ENCODE measurements at places on chromosomes 5 and 9. TPM values are rescaled to one million over a fixed set of nuclear protein-coding genes. Genes with fewer than 3 reads are reported as not detected.

The QRFP gene
- not detected for polyA plus RNA-seq

The TMEFF1 gene
- not detected for polyA plus RNA-seq

The GABBR2 gene
- not detected for polyA plus RNA-seq

The TAF11L10 gene
- polyA plus RNA-seq, result not detected

The CTXN3 gene
- not detected for polyA plus RNA-seq

GRCh38 chr9:13267743-13268142 is 11.7 kb downstream of the MPDZ start:
- DNase-seq, result no peak
- H3K4me1 ChIP-seq, result no peaks in the 10 kb centered on the region
- H3K36me3 ChIP-seq, result no peaks in the 10 kb centered on the region
- no peak overlapping the region for H3K4me3 ChIP-seq
- H3K27me3 ChIP-seq, result no peaks in the 10 kb centered on the region

GRCh38 chr9:71270554-71270953 is 149.1 kb upstream of the TRPM3 start:
- H3K4me1 ChIP-seq, result no peaks in the 10 kb centered on the region
- no peak overlapping the region for H3K4me3 ChIP-seq
- H3K36me3 ChIP-seq, result no peaks in the 10 kb centered on the region
- H3K27me3 ChIP-seq, result no peaks in the 10 kb centered on the region
- no peak overlapping the region for H3K27ac ChIP-seq

DNA sequence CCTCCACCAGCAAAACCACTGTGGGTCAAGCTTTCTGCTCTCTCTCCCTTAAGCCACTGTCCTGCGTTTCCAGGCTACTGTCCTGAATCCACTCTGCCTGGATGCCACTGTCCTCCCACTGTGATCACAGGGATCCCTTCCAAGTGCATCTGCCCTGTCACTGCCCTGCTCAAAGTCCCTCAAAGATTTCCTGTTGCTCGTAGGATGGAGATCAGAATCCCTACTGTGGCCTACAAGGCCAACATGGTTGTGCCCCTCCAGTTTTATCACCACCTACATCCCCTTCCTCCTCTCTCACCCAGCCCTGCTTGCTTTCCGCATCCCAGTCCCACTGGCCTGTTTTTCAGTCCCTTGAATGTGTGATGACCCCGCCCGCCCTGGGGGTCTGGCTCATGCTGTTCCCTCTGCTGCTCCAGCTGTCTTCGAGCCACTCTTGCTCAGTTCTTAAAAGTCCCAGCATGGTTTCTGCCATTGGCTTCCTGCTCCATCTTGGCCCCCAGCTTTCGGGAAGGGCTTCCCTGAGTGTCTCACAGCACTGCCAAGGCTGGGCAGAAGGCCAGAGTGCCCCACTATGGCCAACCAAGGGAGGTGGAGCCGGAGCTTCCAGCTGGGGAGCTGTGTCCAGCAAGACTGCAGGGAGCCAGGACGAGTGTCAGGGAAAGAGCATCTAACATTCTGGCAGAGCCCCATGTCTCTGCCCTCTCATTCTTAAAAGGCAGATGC is 12.9 kb upstream of the FRRS1L start:
- peaks cover 11% of the 10 kb centered on the region for H3K4me1 ChIP-seq
- DNase-seq, result no peak
- H3K27ac ChIP-seq, result no peak overlapping the region
- no peak overlapping the region for H3K4me3 ChIP-seq

DNA sequence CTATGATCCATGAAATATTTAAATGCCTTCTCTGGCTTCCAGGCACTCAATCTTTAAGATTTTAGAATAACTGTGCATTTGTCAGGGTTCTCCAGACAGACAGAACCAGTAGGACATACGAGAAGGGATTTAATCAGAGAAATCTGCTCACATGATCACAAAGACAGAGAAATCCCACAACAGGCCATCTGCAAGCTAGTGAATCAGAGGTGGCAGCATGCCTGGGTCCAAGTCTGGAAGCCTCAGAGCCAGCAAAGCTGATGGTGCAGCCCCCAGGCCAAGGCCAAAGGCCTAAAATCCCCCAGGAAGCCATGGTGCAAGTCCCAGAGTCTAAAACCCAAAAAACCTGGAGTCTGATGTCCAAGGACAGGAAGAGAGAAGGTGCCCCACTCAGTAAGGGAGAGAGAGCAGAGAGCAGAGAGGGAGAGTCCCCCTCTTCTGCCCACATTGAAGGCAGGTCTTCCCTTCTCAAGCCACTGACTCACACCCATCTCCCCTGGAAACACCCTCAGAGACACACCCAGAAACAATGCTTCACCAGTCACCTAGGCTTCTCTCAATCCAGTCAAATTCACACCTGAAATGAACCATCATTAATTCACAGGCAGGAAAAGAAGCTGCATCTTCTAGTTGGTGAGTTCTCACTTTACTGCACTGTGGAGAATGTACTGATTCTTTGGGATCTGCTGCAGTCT is 48.7 kb downstream of the CAMSAP1 start:
- H3K27ac ChIP-seq, result no peak overlapping the region
- no peaks in the 10 kb centered on the region for H3K4me1 ChIP-seq
- H3K4me3 ChIP-seq, result no peak overlapping the region
- no peaks in the 10 kb centered on the region for H3K27me3 ChIP-seq
- no peak for DNase-seq

DNA sequence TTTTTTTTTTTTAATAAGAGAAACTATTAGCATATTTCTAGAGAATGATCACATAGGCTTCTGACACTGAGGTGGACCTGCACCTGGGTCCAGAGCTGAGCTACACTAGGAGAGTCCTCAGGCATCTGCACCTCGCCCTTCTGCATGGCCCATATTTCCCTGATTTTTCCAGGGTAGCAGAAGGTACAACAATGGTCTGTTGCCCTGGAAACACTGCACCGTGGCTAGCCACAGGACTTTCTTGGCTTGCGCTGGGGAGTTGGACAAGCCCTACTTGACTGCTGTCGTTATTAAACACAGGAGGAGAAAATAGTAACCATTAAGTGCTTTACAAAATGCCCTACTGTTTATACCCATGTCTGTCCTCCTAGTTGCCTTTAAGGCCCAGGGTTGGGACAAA is 615.7 kb upstream of the MEF2C start:
- no peak overlapping the region for H3K27ac ChIP-seq
- no peak overlapping the region for H3K4me3 ChIP-seq
- no peaks in the 10 kb centered on the region for H3K27me3 ChIP-seq
- H3K36me3 ChIP-seq, result no peaks in the 10 kb centered on the region
- no peaks in the 10 kb centered on the region for H3K4me1 ChIP-seq
- DNase-seq, result no peak

- H3K4me3 ChIP-seq, result no peak overlapping the region
- no peaks in the 10 kb centered on the region for H3K4me1 ChIP-seq
- H3K36me3 ChIP-seq, result no peaks in the 10 kb centered on the region
- H3K27me3 ChIP-seq, result no peaks in the 10 kb centered on the region
- no peak for DNase-seq
Observed at GRCh38 chr9:112501287-112501686, 14.7 kb downstream of the KIAA1958 start.

GRCh38 chr9:5920860-5921328 is 30.2 kb downstream of the MLANA start:
- no peaks in the 10 kb centered on the region for H3K27me3 ChIP-seq
- no peak for DNase-seq
- no peak overlapping the region for H3K4me3 ChIP-seq
- no peak overlapping the region for H3K27ac ChIP-seq
- peaks cover 24% of the 10 kb centered on the region for H3K36me3 ChIP-seq

- no peak for DNase-seq
- H3K36me3 ChIP-seq, result no peaks in the 10 kb centered on the region
- H3K27ac ChIP-seq, result no peak overlapping the region
- no peaks in the 10 kb centered on the region for H3K27me3 ChIP-seq
- no peak overlapping the region for H3K4me3 ChIP-seq
- no peaks in the 10 kb centered on the region for H3K4me1 ChIP-seq
Observed at GRCh38 chr5:115774684-115775083, 41.8 kb downstream of the CDO1 start.

DNA sequence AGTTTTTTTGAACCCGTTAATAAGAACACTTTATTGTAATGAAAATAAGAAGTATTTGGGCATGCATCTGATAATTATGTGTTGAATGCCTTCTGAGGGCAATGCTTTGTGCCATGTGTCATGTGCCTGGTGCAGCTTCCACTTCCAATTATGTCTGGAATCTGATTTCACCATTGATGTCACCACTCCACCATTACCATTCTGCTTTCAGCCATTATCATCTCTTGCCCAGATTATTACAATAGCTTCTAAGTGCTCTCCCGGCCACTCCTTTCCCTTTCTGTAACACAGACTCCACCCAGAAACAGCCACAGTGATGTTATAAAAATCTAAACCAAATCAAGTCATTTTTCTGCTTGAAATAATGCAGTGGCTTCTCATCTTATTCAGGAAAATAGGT is 171.7 kb downstream of the C9orf152 start:
- H3K4me3 ChIP-seq, result no peak overlapping the region
- no peaks in the 10 kb centered on the region for H3K36me3 ChIP-seq
- H3K27ac ChIP-seq, result no peak overlapping the region
- H3K27me3 ChIP-seq, result no peaks in the 10 kb centered on the region
- H3K4me1 ChIP-seq, result no peaks in the 10 kb centered on the region

DNA sequence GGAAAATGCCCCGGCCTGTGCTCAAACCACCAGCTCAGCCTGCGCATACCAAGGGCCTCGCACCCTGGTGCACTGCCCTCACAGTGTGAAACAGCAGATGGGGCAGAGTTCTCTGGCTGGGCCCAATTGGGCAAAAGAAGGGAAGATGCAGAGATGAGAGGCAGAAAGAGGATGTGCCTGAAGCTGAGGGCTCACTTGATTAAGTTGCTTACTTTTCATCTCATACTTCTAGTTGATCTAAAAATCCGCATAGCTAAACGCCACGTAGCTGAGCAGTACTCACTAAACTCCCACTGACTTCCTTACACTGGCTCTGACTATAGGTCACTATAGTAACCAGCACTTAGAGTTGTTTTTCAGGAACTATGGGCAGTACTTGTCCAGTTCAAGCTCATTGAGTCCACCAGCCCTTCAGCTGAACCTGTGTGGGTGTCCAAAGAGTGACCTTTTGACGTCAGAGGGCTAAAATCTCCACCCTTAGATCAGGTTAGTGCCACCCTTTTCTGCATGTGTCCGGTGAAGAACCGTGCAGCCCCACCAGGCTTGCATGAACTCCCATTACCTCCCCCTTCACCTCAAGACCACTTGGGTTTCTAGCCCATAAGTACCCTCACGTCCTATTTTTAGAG is 215.2 kb downstream of the AUH start:
- H3K4me3 ChIP-seq, result no peak overlapping the region
- no peak overlapping the region for H3K27ac ChIP-seq

- H3K36me3 ChIP-seq, result no peaks in the 10 kb centered on the region
- no peak overlapping the region for H3K27ac ChIP-seq
- no peak overlapping the region for H3K4me3 ChIP-seq
- H3K4me1 ChIP-seq, result peaks cover 47% of the 10 kb centered on the region
Observed at GRCh38 chr5:96716716-96717115, 54.5 kb downstream of the CAST start.

DNA sequence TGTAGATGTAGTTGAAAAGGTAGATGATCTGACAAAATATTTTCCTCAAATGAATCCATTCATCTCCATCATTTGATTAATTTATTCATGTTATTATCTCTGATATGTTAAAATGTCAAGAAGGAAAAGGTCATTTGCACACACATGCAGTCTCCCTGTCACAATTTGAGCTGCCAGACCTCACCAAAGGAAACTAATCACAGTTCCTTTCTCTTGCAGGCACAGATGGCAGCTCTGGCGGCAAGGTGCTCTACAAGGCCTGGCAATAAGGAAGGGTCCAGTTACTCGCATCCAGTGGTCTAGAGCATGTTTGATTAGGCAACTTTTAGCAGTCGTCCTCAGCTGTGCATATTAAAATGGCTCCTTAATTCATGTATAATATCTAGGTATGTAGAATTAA is 120.1 kb downstream of the FEM1C start:
- DNase-seq, result no peak
- no peak overlapping the region for H3K4me3 ChIP-seq
- no peaks in the 10 kb centered on the region for H3K27me3 ChIP-seq
- no peaks in the 10 kb centered on the region for H3K36me3 ChIP-seq
- H3K27ac ChIP-seq, result no peak overlapping the region
